Left cardiac atrium (tissue), 4 donors: ENCODE measurements at places on chromosomes 1 and 21. TPM values are rescaled to one million over a fixed set of nuclear protein-coding genes. Genes with fewer than 3 reads are reported as not detected.

GRCh38 chr1:197065559-197065958 lies 1.5 kb downstream of the F13B start:
- no peak for DNase-seq

- DNase-seq: no peak
These were observed 11.8 kb downstream of the DRAM2 start for GRCh38 chr1:111127923-111128643.

- no peak for DNase-seq
These were observed 12.1 kb upstream of the GRIK1 start for GRCh38 chr21:29951911-29952310.

DNA sequence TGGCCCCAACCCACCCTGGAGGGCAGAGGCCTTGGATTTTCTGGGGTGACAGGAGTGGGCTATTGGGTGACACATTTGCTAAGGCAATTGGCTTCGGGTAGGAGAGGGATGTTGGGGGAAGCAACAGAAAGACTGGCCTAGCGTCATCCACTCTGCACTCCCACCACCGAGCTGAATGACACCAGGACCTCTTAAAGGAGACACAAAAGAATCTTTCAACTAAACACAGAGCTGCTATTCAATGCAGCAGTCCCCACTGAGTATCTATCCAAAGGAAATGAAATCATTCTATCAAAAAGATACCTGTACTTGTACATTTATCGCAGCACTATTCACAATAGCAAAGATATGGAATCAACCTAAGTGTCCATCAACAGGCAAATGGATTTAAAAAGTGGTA lies 6.2 kb downstream of the TFF2 start:
- no peak for DNase-seq

- DNase-seq: no peak
These were observed 21.7 kb upstream of the IL12RB2 start for GRCh38 chr1:67285780-67286488.

DNA sequence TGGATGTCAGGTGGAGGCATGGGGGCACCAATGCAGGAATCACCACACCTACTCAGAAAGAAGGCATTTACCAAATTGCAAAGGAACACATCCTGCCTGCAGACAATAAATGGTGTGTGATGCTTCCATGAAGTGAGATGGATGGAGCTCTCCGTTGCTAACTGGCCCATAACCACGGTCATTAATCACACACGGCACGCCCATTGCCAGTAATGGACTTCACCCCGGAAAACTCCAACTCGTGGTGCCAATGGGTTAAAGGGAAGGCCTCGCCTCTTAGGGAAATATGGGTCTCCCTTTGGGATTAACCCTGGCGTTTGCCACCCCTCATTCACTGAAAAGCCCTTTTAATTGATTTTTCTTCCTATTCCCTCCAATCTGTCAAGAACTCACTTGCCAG lies 443.1 kb upstream of the DAB1 start:
- no peak for DNase-seq

- no peak for DNase-seq
These were observed 149.5 kb upstream of the HP1BP3 start for GRCh38 chr1:20936621-20937020.

- DNase-seq: no peak
These were observed 15.8 kb downstream of the COLGALT2 start for GRCh38 chr1:184021728-184022127.

DNA sequence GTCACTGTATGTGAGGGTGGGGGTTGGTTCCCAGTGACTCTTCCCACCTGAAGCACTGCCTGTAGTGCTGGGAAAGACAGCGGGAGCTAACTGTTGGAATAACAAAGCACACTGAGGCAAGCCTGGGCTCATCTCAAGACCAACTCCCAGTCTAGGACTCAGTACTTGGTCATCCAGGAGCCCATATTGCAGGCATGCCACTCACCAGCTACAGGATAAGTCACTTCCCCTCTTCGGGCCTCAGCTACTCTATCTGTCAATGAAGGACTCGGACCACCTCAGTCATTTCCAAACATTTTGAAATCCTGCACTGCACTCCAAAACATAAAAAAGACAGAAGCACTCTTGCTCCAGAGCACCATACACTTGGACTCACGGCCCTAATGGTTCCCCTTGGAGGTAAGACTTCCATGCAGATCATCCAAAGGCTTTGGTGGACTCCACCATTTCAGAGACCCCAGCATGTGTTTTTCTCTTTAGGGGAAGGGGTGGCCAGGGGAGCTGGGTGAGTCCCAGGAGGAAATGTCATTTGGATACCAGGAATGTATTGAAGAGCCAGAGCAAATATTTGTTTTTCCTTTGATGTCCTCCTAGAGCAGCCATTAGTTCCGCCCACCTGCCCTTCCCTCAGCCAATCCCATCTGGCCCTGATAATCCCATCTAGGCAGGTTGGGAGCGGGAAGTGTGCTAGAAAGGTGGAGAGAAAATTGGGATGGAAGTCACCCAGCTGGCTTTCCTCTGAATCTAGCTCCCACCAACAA lies 3.1 kb downstream of the NUAK2 start:
- no peak for DNase-seq

- no peak for DNase-seq
These were observed 1.8 kb downstream of the SON start for GRCh38 chr21:33544451-33545195.

GRCh38 chr1:109959974-109960744 lies 24.4 kb upstream of the AHCYL1 start:
- DNase-seq: no peak

DNA sequence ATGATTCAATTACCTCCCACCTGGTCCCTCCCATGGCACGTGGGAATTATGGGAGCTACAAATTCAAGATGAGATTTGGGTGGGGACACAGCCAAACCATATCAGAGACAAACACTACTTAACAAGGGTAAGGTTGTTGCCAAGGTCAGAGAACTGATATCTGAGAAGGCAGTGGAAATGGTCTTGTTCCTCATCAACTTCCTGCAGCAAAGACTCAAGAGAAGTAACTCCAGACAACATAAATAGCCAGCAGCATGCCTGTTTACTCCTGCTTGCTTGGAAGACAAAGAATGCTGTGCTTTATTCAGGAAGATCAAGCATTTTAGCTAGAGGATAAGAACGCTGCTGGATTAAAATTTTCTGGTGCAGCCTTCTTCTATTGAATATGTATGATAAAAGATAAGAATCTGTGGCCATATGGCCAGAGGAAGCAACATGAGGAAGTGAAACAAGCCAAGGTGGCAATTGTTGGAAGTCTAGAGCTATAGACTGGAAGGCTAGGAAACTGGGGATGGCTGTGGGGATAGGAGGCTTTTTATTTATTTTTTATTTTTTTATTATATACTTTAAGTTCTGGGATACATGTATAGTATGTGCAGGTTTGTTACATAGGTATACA lies 36.4 kb downstream of the DDAH1 start:
- no peak for DNase-seq

DNA sequence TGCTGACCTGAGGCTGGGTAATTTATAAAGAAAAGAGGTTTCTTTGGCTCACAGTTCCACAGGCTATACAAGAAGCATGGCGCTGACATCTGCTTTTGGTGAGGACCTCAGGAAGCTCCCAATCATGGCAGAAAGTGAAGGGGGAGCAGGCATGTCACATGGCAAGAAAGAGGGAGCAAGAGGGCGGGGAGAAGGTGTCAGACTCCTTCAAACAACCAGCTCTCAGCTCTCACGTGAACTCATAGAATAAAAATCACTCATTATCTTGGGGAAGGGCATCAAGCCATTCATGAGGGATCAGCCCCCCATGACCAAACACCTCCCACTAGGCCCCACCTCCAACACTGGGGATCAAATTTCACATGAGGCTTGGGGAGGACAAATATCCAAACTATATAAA lies 266.8 kb downstream of the RHOU start:
- no peak for DNase-seq

DNA sequence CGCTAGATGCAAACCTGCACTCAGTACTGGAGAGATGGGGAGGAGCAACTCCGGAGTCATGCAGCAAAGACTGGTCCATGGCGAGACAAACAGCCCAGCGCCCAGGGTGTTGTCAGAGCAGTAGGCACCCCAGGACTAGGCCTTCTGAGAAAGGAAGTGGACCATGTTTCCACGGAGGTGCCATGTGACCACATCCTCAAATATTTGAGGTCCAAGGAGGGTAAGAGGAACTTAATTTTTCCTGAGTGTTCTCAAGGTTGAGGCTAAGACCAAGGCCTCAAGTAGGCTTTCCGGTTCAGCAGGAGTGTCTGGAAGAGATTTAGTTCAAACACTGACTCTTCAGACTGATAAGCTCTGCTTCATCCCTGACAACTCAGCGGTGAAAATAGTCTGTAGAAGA lies 186.2 kb downstream of the RHOU start:
- DNase-seq: peak; percentile 41

DNA sequence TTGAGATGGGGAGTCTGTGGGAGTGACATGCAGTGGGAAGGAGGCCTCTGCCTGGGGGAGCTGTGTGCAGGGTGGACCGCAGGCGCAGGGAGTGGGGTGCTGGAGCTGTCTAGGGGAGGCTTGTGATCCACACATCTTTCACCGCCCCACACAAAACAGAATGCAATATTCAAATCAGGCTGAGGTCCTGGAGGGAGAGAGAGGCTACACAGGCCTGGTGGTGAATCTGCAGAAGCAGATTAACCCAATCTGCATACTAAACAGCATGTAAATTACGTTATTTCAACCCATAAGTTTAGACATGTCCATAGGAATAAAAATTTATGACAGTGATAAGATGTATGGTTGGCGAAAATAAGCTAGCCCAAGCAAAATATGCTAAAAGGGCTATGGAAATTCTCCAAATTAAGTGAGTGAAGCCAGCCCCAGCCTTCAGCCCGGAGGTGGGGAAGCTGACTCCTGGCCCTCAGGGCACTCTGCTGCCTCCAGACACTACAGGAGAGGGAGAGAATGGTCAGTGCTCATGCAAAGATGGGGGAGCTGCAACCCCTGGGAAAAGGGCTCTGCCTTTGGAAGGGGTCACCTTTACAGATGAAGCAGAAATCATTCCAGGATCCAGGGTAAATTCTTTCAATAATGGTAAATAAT lies 156.2 kb upstream of the CTTNBP2NL start:
- no peak for DNase-seq

GRCh38 chr1:54884768-54885167 lies 2.2 kb downstream of the DHCR24 start:
- DNase-seq: no peak

- no peak for DNase-seq
These were observed 325.6 kb downstream of the OMA1 start for GRCh38 chr1:58220836-58221472.

- DNase-seq: peak; percentile 79
These were observed 71.1 kb downstream of the SKI start for GRCh38 chr1:2299131-2299627.

- DNase-seq: no peak
These were observed 18.7 kb downstream of the SMAP2 start for GRCh38 chr1:40392221-40392620.

DNA sequence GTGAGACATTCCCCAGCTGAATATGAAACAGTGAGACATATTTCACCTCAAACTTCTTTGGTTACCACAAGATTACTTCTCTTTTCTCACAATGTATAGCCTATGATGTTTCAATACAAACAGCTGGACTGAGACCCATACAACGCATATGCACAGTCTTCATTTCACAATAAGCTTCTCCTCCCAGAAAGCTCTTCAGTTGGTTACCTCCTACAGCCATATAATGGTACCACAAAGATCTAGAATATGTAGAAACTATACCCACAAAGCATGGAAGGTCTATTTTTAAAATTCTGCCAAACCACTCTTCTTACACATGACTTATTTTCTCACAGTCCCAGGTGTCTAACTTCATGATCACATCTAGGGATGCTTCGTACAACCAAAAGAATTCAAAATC lies 70.8 kb downstream of the JAK1 start:
- no peak for DNase-seq

- DNase-seq: no peak
These were observed 16.2 kb downstream of the PLEKHO1 start for GRCh38 chr1:150165622-150166612.

- DNase-seq: no peak
These were observed 24.6 kb downstream of the RPS6KA1 start for GRCh38 chr1:26553942-26554682.

GRCh38 chr1:38046333-38046883 lies at the start of gene POU3F1:
Gene POU3F1, minus strand, starts transcription at chr1:38046793. Its CDS starts 50 bp downstream, at chr1:38046743.
- DNase-seq: no peak

DNA sequence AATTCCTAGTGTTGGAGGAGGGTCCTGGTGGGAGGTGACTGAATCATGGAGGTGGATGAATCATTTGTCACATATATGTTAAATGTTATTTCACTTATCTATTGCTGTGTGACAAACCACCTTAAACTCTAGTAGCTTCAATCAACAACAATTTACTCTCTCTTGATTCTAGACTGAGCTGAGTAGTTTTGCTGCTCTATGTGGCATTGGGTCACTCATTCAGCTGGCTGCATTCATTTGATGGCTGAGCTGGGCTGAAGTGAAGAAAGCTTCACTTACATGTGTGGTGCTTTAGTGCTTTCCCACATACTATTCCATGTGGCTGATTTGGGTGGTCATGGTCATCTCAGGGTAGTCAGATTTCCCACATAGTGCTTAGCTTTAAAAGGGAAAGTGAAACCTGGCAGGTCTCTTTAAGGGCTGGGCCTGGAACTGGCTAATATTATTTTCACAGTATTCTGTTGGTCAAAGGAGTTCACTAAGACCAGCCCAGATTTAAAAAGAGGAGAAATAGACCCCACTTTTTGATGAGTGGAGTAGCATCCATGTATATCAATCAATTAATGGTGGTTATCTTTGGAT lies 10.5 kb downstream of the DNAH14 start:
- DNase-seq: no peak

DNA sequence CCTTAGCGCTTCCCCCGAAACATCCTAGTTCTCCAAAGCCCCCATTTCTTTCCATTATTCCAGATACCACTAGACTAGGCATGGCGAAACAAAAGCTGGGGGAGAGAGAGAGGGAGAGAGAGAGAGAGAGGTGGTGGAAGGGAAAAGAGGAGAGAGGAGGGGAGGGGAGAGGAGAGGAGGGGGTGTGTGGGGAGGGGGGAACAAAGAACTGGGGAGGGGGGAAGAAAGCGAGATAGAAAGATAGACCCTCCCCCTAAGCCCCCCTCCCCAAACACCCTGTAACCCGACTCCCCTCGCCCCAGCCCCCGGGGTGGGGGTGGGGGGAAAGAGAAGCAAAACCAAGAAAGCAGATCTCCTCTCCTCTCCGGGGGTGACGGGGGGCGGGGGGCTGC lies 352 bp downstream of the MEX3A start:
- no peak for DNase-seq

GRCh38 chr21:40227096-40227495 lies 359.9 kb downstream of the PCP4 start:
- DNase-seq: no peak

CASQ1 gene
- 21.8 TPM for total RNA-seq

SLC45A3 gene
- 3.3 TPM for total RNA-seq

PKP1 gene
- total RNA-seq: 1.0 TPM

ERO1B gene
- 5.5 TPM for total RNA-seq

SLC9C2 gene
- 0.71 TPM for total RNA-seq

PCNX2 gene
- 4.2 TPM for total RNA-seq

IPP gene
- total RNA-seq: 9.4 TPM

PKLR gene
- not detected for total RNA-seq

LY9 gene
- total RNA-seq: 0.71 TPM

FBLIM1 gene
- 82.8 TPM for total RNA-seq

SLX9 gene
- total RNA-seq: 26.1 TPM

MYOM3 gene
- total RNA-seq: 224 TPM

TMCC2 gene
- total RNA-seq: 7.3 TPM

LCE3C gene
- total RNA-seq: not detected

FCAMR gene
- not detected for total RNA-seq
